ENCODE measurements at places on chromosomes 11 and 22.
A peak's percentile ranks its signal among the peaks of the same experiment; 100 is the strongest.

- DNase-seq, result no peak
These were observed 199.7 kb downstream of the FAT3 start for GRCh38 chr11:92424281-92424680.

DNA sequence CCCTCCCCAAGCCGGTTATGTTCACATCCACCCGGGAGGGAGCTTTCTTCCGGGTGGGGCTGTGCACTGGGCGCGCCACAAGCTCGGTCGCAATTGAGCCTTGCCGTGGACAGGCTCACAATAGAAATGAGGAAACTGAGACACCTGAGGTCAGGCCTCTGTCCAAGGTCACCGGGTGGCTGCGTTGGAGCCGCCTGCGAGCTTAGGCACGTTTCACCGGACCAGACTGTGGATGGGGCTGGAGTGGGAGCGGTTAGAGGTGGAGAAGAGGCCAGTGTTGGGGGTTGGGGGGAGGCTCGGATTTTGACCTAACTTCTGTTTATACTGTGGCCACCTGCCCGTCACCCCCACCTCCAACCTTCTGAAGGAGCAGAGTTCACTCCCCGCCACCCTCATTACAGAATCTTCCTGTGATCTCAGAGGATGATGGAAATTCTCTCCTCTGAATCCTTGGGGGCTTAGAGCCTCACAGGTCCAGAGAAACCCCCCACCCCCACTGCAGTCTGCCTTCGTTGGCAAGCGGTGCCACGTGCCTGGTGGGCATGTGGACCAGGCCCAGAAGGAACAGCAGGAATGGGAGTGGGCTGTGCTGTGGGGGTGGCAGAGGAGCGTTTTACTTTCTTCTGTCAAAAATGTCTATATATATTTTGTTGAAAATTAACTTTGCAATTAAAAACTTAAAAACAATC lies 631 bp upstream of the NPTXR start:
- DNase-seq, result no peak

DNA sequence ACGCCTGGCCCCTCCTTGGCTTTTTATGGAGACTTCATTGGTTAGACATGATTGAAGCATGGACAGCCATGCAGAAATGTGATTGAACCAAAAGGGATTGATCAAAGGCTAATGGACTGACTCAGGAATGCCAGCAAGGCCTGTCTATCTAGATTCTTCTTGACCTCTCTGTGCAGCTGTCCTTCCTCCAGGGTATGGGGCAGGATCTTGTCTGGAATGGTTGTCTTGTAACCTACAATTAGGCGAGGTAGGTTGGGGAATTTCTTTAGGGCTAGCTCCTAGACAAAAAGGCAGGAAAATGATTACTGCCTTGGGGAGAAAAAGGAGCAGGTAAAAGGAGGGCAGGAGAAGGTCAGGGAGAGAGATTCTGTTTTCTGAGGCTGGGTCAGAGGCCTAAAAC lies 59.6 kb upstream of the INCENP start:
- DNase-seq, result no peak

DNA sequence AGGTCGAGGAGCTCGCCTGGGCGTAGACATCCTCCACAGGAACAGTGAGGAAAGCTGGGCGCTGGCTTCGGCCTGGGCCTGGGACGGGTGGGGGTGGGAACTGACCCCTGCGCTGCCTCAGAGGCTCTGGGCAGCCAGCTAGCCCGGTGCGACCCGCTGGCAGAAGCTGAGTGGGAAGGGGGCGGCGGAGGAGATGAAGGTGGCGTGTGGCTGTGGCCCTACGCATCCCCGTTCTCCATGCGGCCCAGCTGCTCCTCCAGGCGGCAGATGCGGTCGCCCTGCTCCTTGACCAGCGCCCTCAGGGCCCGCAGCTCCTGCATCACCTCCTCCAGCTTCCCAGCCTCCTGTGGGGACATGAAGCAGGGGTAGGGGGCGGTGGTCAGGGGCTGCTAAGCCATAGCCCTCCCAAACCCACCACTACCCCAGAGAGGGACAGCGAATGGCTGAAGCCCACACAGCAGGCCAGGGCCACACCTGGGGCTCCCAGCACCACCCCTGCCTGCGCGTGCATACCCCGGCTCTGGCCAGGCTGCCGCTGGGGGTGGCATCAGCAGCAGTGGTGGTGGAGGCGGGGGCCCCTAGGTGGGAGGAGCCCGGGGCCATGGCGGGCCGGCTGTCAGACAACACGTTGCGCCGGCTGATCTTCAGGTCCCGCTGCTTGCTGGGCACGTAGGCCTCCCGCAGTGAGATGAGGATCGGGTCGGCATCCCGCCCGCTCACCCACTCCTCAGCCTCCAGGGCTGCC lies 848 bp upstream of the PTPRCAP start:
- no peak for DNase-seq

- DNase-seq, result no peak
These were observed 251.0 kb upstream of the UBASH3B start for GRCh38 chr11:122404571-122404970.

GRCh38 chr22:26426924-26427323 lies 2.1 kb upstream of the ASPHD2 start:
- no peak for DNase-seq

DNA sequence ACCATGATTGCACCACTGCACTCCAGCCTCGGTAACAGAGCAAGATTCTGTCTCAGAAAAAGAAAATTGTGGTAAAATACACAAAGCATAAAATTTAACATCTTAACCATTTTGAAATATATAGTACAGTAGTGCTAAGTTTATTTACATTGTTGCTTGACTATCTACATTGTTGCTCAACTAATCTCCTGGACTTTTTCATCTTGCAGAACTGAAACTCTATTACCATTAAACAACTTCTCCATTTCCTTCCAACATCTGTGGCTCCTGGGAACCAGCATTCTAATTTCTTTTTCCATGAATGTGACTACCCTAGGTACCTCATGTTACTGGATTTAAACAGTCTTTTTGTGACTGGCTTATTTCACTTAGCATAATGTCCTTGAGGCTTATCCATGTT lies 13.5 kb upstream of the VWA5A start:
- DNase-seq, result no peak

GRCh38 chr22:21858025-21858764 lies 9.2 kb downstream of the MAPK1 start:
- DNase-seq, result no peak

GRCh38 chr22:17269607-17270261 lies 50.5 kb upstream of the ADA2 start:
- DNase-seq, result no peak

GRCh38 chr11:2289350-2289749 lies 12.4 kb downstream of the C11orf21 start:
- DNase-seq, result peak; percentile 8

DNA sequence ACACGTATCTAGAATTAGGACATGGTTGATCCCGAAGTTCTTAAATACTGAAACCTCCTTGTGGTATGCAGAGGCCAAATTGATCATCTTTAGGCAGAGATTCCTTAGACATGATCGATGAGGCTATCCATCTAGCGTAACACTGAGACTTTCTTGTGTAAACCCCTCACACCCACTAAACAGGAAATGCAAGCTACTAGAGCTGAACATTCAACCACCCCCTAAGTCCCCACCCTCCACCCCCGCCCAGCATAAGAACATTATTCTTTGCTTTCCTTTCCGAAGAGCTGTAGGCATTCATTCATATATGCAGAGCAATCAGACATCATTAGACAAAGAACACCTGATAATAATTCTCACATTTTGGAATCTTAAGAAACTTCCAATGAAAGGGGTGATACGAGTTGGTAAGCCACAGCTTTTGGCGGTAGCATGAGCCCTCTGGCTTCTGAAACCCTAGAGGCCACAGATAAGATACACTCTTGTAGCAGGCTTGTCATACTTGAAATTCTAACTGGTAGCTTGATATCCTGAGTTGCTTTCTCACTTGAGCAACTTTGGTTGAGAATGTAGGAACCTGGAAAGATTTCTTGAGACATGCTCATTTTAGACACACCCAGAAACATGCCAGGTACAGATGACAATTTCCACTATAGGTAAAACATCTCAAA lies 42.2 kb downstream of the FLI1 start:
- DNase-seq, result no peak

GRCh38 chr22:20121856-20122415 lies 4.9 kb upstream of the TRMT2A start:
- DNase-seq, result no peak

DNA sequence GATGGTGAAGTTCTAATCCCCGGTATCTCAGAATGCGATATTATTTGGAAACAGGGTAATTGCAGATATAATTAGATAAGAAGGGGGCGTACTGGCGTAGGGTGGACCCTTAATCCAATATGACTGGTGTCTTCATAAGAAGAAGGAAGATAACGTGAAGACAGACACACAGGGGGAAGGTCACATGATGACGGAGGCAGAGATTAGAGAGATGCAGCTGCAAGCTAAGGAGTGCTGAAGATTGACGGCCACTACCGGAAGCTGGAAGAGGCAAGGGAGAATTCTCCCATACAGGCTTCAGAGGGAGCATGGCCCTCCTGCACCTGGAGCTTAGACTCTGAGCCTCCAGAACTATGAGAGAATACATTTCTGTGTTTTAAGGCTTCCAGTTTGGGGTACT lies 54.8 kb downstream of the MIAT start:
- no peak for DNase-seq

GRCh38 chr11:61445516-61445915 lies 15.6 kb downstream of the SDHAF2 start:
- DNase-seq, result no peak

DNA sequence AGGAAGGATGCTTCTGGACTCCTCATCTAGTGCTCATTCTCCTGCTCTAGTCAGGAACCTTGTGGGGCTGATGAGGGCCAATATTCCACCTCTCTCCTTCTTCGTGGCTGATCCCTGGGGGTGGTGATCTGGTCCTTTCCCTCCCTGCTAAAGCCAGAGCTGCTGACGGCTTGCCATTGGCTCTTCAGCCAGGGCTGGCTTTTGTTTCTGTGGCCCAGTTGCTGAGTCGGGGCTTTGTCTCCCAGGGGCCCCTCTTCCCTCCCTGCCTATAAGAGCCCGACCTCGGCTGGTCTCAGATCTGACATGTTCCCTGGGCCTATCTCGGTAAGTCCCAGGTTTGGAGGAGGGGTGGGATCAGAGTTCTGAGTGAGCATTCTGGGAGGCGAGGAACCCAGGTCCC lies at the start of gene CRYBA4:
Gene CRYBA4, plus strand, starts transcription at position 301 of the 400 bp plus-strand sequence. CDS start 634 bp downstream, outside the sequence.
- DNase-seq, result no peak

Data from uterus (tissue), 4 donors.